H1 (cell line): ENCODE measurements at places on chromosomes 5 and 9.

DNA sequence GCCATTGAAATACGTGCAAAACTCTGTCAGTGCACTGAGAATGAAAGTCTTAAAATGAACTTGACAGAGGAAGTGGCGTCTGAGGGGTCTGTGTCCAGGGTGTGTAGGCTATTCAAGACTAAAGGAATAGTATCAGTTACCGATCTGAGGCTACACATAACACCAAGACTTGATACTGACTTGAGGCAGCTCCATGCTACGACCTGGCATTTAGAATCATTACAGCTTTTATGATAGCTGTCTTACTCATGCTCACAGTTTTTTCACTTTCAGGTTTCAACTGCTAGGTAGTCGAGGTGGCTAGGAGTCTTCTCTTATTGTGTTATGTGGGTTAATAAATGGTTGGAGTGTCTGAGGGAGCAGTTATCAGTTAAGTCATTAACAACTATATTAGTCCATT is 92.8 kb upstream of the SLCO6A1 start:
- H3K4me1 ChIP-seq: no peaks in the 10 kb centered on the region
- H3K4me3 ChIP-seq: no peak overlapping the region
- no peak for DNase-seq
- H3K27me3 ChIP-seq: no peaks in the 10 kb centered on the region
- H3K36me3 ChIP-seq: no peaks in the 10 kb centered on the region
- no peak overlapping the region for H3K27ac ChIP-seq

- H3K4me3 ChIP-seq: no peak overlapping the region
- H3K27ac ChIP-seq: no peak overlapping the region
- H3K27me3 ChIP-seq: no peaks in the 10 kb centered on the region
- no peaks in the 10 kb centered on the region for H3K4me1 ChIP-seq
These were observed 36.1 kb upstream of the RANBP6 start for GRCh38 chr9:6051511-6051950.

- H3K4me3 ChIP-seq: no peak overlapping the region
- H3K36me3 ChIP-seq: no peaks in the 10 kb centered on the region
- no peak for DNase-seq
- H3K4me1 ChIP-seq: no peaks in the 10 kb centered on the region
- no peak overlapping the region for H3K27ac ChIP-seq
- no peaks in the 10 kb centered on the region for H3K27me3 ChIP-seq
These were observed 248.0 kb downstream of the NTRK2 start for GRCh38 chr9:84917366-84918070.

GRCh38 chr5:172533399-172534228 is 79.3 kb upstream of the SH3PXD2B start:
- no peaks in the 10 kb centered on the region for H3K4me1 ChIP-seq
- DNase-seq: no peak
- H3K36me3 ChIP-seq: no peaks in the 10 kb centered on the region
- H3K27ac ChIP-seq: no peak overlapping the region
- no peak overlapping the region for H3K4me3 ChIP-seq
